ENCODE measurements at places on chromosomes 16 and 17.

DNA sequence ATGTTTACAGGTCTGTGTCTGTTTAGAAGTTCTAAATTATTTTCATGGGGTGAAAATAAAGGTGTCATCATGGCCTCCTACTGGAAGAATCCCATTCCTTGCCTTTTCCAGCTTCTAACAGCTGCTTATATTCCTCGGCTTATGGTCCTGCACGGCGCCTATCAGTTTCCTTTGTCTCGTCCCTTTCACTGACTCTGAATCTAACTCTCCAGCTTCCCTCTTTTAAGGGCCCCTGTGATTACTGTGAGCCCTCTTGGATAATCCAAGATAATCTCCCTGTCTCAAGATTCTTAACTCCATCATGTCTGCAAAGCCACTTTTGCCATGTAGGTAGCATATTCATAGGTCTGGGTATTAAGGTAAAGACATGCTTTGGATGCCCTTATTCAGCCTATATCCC is 441.0 kb upstream of the ERCC4 start:
- DNase-seq: no peak

- DNase-seq: no peak
Observed at GRCh38 chr17:8048736-8049135, 9.9 kb downstream of the ALOX15B start.

DNA sequence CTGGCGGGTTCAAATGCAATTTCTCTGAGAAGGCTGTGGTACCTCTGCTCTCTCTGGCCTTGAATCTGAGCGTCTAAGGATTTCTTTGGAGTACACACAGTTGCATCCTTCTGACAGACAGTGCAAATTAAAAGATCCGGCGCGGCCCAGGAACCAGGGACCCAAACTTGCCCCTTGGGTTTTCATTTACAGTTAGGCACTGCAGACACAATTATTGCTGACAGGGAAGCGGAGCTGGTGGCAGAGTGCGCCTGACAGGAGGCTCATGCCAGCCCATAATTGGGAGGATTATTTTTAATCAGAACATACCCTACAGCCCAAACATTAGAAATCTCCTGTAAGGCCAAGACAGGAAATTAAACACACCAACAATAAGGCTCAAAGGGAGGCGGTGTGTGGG is 1023.4 kb upstream of the RBFOX1 start:
- DNase-seq: no peak

- DNase-seq: no peak
Observed at GRCh38 chr16:66538910-66539309, 11.0 kb downstream of the TK2 start.

DNA sequence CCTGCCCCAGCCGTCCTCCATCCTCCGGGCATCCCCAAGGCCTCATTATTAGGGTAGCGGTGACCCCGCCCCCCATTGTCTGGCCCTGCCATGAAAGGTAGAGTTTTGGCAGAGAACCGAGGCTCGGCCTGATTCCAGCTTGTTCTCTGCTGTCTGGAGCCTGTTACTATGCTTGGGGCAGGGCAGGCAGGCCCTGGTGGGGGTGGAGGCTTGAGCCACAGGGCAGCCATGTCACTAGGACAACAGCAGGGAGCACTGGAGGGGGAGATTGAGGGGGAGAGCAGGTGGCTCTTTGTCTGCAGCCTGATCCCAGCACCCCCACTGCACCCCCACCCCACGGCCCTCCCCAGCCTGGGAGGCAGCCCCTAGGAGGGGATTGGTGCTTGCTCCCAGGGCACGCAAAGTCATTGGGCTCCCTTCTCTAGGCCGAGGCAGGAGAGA is 15.4 kb downstream of the RHBDL3 start:
- no peak for DNase-seq

DNA sequence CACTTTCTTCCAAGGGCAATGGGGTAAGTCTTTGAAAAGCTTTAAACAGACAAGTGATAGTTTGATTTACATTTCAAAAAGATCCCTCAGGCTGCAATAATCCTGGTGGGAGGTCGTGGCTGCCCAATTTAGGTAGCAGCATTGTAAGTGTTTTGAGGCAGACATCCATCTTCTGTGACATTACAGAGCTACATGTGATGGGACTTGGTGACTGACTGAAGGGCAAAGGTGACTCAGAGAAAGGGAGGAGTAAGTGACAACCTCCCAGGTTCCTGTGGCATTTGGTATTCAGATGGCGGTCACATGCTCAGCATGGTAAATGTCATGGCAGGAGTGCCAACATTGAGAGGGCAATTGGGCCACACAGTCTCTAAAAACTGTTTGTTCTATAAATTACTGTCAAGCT is 26.5 kb downstream of the STAT3 start:
- no peak for DNase-seq

DNA sequence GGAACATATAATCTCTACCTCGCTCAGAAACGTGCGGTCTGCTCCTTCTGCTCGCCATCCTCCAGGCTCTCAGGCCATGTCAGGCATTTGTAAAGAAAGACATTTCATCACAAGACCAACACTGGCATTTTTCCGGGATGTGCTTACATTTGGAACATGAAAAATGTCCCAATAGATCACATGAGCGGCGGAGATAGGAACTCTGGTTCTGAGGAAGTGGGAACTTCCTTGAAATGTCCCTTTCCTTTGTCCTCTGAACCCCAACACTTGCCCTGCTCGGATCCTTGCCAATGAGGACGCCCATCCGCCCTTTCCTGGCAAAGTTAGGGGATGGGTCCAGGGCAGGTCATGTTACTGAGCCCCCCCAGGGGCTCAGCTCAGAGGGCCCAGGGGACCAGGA is 130.5 kb downstream of the MAF start:
- DNase-seq: no peak

DNA sequence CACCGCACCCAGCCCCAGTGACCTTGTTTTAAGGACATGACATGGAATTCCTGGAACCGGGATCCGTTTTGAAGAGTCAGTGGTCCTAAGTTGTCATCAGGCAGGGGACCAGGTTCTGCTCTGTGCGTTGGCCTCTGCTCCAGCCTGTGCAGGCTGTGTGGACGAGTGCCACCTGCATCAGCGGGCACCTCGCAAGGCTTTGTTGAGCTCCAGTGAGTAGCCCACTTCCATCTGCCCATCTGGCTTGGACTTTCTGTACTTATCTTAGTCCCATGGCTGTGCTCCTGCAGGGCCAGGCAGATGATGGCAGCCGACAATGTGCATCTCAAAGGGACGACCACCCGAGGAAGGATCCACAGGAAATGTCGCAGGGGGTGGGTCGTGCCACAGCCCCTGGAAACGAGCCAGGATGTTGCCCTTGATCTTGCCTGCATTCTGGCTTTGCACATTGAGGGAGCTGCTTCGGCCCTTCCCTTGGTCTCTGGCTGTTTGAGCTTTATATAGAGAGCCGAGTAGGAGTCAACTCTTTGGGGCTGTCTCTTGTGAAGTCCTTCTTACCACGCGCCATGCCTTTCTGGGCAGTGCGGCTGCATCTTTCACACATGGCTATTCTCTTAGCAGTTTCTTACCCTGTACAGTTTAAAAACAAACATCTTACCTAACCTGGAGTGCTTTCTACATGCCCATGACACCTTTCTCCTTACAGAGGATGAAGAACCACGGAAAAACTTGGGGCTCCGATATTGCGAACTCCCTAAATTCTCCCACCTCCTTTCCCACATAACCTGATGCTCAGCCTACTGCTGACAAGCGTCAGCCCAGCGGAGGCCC is 18.3 kb downstream of the KIAA0513 start:
- no peak for DNase-seq

GRCh38 chr16:68233835-68234187 is 2.1 kb downstream of the ESRP2 start:
- no peak for DNase-seq

- no peak for DNase-seq
Observed at GRCh38 chr16:57803134-57803990, 1.1 kb upstream of the KIFC3 start.

GRCh38 chr17:17730250-17730935 is 49.1 kb downstream of the RAI1 start:
- DNase-seq: no peak

DNA sequence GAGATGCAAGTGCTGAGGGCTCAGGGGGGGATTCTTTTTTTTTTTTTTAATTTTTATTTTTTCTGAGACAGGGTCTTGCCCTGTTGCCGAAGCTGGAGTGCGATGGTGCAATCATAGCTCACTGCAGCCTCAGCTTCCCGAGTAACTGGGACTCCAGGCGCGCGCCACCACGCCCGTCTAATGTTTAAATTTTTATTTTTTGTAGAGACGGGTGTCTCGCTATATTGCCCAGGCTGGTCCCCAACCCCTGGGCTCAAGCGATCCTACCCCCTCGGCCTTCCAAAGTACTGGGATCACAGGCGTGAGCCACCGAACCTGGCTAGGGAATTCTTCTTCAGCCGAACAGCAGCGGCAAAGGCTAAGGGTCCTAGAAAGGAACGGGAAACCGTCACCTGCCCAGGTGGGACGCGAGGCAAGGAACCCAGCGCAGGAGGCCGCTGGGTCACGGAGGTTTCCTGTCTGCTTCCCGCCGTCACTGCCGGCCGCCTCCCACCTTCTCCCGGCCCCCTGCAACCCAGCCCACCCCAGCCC is 13.3 kb upstream of the OR1F1 start:
- DNase-seq: no peak

GRCh38 chr17:64146418-64147109 is 16.6 kb upstream of the ERN1 start:
- DNase-seq: no peak

GRCh38 chr17:6356562-6356961 is 78.4 kb downstream of the AIPL1 start:
- no peak for DNase-seq

DNA sequence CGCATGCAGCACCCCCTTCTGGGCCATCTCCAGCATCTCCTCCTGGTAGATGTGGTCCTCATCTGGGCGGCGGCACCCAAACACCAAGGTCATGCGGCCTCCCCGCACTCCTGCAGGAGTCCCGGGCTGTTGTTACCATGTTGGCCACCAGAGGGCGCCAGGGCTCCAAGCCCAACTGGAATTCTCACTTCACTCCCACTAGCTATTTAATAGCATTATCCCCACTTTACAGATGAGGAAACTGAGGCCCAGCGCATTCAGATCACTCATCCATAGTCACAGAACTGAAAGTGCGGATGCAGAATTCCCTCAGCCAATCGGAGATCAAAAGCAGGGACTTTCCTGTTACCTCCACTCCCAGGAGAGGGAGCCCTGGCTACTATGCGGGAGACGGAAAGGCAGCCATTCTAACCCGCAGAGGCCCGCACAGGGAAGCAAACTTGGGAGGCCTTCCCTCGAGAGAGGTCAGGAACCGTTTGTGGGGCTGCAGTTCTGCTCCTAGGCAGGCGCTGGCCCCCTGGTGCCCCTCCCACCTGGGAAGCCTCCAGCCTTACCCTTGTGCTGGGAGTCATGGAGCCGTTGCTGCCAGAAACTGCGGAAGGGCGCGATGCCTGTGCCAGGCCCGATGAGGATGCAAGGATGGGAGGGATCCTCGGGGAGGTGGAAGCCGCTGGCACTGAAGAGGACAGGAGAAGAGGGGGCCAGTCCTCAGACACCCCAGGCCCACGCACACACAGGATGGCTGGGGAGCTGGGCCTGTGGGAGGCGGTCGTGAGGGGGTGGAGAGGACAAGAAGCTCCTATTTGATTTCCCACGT is 40.1 kb downstream of the NOS2 start:
- DNase-seq: no peak

DNA sequence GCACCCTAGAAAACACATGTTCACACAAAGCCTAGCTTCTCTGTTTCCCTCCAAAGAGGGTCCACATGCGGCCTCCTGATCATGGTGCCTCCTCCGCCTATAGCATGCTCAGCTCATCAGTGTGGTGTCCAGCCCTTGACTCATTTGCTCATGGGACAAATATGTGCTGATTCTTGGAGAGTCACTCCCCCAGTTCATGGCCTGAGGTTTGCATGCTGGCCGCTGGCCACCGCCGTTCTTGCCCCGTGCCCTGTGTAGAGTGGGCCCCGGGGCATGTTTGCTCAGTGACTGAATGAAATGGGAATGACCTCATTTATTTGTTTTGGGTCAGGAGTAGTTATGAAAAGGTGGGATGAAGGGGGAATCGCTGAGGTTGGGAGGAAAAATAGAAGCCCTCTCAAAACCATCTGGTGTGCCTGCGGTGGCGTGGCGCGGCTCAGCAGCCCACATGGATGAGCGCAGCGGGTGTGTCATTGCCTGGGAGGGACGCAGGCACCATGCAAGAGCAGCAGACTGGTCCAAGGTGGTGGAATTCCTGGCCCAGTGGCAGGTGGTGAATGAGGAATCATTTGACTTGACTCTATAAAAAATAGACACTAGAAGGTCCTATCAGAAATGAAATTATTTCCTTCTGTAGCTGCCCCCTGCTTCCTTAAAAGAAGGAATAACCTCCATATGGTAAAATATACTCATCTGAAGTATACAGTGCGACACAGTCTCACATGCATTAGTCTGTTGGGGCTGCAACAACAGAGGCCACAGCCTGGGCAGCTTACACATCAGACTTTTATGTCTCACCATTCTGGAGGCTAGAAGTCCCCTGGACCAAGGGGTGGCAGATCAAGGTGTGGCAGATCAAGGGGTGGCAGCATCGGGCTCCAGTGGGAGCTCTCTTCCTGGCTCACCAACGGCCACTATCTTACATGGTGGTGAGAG is 31.7 kb downstream of the CRISPLD2 start:
- DNase-seq: no peak

GRCh38 chr17:811051-811784 is 29.1 kb downstream of the MRM3 start:
- no peak for DNase-seq

- DNase-seq: no peak
Observed at GRCh38 chr16:21560462-21560861, 38.9 kb upstream of the METTL9 start.
